Putamen (tissue), 1 donor: ENCODE measurements at places on chromosomes 4 and X.

DNA sequence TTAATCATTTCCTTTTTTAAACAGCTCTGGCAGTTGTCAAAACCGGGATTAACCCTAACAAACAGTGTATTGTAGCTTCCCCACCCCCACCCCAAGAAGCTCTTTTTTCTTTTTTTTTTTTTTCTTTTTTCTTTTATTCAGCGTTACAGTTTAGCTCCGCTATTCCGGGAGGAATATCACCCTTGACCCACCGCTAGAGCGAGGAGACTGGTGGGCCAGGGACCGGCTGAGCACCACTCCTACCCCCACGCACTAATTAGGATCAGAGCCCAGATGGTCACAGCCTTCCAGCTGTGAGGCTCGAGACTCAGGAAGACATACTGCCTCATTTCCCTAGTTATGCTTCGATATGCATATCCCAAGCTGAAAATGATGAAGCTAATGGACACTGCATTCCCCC is 2.0 kb downstream of the PARM1 start:
- no peak for DNase-seq

DNA sequence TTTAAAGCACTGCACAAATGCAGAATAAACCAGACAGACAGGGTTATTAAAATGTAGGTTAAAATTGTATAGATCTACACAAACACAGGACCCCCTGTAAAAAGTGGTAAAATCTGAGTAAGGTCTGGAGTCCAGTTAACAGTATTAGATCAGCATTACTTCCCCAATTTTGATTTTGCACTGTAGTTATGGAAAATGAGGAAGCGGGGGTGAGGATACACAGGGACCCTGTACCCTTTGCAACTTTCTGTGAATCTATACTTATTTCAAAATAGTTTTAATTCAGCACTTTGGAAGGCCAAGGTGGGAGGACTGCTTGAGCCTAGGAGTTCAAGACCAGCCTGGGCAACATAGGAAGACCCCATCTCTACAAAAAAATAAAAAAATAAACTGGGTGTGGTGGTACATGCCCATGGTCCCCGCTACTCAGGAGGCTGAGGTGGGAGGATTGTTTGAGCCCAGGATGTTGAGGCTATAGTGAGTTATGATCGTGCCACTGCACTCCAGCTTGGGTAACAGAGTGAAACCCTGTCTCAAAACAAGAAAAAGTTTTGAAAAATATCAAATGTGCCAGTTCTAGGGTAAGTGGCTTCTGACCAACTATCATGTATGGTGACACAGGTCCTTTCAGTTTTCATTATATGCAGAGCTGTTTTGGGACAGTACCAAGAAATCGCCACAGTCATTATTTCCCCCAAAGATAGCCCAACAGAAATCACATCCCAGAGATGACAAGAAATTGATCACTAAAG is 17.7 kb downstream of the SEL1L3 start:
- no peak for DNase-seq

- peak; percentile 20 for DNase-seq
These were observed 43.5 kb downstream of the NUDT9 start for GRCh38 chr4:87465739-87466366.

DNA sequence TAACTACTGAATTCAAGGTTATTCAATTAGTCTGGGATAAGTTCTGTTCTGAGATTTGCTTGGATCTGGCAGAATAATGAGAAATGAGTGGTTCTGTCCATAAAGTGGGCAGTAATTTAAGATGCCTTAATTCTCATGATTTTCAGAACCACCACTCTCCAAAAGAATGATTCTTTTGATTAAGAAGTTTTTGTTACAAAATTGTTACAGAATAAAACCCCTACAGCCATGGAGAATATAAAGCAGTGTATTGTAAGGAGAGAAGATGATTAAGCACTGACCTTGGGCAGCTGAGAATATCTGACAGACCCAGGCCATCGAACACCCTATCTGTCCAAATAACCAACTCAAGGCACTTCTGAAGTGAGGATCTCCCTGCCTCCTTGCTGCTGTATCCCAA is 12.4 kb downstream of the AMELX start:
- no peak for DNase-seq

GRCh38 chr4:39452153-39452859 is 6.4 kb downstream of the RPL9 start:
- no peak for DNase-seq
